ENCODE measurements at places on chromosomes 12 and 14.
A peak's percentile ranks its signal among the peaks of the same experiment; 100 is the strongest.

DNA sequence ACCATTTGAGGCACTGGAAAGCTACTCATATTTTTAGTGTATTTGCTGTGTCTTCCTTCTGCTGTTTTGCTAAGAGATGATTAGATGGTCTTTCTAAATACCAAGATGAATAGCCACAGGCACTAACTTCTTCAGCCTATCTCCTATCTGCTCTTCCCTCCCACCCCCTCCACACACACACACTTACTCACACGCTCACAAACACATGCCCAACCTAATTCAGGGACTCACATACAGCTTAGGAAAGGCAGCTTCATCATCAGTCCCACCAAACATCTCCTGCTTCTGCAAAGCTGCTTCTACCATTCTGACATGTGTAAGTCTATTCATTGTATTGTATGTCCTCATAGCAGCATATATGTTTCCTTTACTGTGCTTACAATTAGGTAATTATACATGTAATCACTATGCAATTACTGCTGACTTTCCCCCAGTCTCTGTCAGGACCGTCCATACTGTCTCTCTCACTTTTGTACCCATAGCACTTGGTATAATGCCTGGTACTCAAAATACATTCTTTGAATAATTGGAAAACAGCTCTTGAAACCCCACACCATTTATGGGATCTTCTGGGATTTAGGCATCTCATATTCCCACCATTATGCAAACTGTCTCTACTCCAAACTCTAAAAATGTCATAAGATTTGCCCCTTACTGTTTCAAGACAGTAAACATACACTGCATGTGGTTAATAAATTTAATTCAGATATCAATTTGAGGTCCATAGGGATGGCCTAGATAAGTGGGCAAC is 83.3 kb upstream of the HIF1A start:
- DNase-seq: no peak

DNA sequence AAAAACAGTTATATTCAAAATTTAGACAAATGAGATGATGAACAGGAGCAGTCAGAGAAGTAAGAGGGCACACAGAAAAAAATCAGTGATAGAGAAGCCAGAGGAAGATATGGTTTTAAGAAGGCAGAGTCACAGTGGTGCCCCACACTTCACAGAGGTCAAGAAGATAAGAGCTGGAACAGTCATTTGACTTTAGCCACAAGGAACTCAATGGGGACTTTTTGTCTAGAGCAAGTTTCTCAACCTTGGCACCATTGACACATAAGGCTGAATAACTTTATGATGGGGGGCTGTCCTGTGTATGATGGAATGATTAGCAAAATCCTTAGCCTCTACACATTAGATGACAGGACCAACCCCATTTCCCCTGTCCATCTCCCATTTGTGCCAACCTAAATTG is 172.8 kb upstream of the PLEKHG7 start:
- DNase-seq: no peak

DNA sequence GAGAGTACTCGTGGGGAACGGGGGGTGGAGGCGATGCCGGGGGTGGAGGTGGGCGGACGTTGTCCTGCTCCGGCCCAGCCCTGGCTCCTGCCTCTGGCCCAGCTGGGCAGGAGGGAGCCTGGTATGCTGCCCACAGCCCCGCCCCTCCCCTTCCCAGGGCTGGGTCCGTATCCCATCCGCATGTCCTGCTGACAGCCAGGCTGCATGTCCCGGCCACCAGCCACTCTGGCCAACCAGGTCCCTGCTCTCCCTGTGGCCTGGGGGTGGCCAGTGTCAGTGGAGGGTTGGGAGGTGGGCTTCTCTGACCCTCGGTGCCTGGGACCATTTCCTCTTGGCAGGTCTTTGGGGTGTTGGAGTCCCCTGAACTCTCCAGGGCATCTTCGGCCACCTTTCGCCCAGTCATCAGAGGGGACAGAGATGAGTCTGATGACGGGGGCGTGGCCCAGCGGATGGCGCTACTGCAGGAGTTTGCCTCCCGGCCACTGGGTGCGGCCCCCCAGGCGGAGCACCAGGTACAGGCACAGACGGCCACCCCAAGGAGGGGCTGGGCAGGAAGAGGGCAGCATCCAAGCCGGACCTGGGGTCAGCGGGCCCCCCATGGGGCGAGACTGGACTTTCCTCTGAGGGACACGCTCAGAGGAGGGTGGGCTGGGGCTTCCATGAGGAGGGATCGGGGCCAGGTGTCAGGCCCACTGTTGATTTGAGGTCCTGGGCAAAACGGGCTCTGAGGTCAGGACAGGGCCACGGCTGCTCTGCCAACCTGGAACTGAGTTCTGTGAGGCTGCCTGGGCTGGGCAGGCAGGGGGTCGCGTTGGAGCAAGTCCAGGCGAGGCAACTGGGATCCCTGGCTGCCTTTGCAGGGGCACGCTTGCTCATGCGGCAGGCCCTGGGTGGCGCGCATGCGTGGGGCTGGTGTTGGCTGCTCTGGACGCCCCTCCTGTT is 20.2 kb downstream of the CEP170B start:
- DNase-seq: no peak

- no peak for DNase-seq
These were observed 53.1 kb upstream of the NPFF start for GRCh38 chr12:53560351-53560750.

DNA sequence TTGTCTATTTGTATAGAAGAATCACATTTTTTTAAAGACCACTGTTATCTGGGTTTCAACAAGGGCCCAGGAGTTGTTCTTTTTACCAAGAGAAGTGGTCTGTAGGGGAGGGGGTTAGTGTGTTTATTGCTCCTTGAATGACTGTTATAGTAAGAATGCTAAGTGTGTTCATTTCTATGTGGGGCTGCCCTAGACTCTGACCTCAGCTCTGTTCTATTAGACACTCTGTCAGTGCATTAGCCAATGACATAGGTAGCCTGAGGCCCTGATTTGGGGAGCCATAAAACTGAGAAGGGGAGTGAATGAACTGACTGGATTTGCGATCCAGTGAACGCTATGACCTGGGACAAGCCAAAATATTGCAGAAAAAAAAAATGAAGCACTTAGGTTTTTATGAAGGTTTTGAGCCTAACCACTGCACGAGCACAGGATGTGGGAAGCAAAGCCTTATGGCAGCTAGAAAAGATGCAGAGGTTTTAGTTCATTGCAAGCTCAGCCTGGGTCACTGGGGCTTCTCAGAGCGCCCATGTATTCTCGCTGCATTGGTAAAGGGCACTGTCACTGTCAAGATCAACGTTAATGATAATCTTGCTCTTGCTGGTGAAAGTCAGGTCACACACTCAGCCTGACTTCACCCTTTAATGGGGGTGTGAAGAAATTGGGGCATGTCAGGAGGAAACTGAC is 63.8 kb downstream of the PRKCH start:
- peak; percentile 15 for DNase-seq

DNA sequence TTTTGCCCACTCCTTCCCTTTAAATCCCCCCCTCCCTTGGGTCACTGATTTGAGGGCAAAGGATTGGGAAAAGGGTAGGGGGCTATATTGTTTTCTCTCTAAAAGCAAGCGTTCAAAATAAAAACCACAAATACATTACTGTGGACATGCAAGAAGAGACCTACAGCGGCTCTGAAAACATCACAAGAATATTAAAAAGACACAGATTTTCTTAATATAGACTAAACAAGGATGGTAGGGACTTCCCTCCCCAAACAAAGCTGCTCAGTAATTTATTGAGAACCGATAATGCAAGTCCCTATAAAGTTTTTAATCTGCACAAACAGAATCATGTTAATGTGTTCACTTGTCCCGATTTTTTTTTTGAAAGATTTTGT is 12.9 kb downstream of the TBX3 start:
- DNase-seq: no peak

GRCh38 chr14:34632411-34632978 is 2.5 kb upstream of the SNX6 start:
- DNase-seq: no peak

GRCh38 chr12:30928356-30929244 is 2.1 kb downstream of the TSPAN11 start:
- no peak for DNase-seq

DNA sequence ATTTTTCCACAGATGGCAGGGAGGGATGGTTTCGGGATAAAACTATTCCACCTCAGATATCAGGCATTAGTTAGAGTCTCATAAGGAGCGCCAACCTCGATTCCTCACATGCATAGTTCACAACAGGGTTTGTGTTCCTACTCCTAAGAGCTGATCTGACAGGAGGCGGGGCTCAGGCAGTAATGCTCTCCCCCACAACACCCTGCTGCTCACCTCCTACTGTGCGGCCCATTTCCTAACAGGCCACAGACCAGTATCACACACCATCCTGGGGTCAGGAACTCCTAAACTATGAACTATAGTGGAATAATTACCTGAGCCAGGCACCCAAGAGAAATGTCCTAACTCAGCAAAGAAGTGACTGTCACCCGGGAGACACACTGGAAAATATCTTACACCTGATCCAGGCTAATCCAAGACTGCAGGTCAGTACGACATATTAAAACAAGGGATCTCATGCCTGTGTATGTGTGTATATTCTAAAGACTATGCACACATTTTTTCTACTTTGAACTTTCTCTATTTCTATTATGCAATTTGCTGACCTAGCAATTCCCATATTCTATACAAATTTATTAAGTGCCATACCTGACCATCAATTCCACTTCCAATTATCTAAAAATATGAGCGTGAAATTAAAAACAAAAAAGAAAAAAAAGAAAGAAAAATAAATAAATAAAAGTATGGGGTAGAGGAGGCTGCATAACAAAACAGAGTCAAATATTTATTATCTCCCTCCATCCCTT is 4.7 kb downstream of the NAA25 start:
- no peak for DNase-seq

GRCh38 chr14:35480119-35480769 is 53.7 kb upstream of the INSM2 start:
- DNase-seq: no peak

Measured in GDM1 (cell line).